ENCODE measurements at places on chromosomes 3 and 15.
A peak's percentile ranks its signal among the peaks of the same experiment; 100 is the strongest.

DNA sequence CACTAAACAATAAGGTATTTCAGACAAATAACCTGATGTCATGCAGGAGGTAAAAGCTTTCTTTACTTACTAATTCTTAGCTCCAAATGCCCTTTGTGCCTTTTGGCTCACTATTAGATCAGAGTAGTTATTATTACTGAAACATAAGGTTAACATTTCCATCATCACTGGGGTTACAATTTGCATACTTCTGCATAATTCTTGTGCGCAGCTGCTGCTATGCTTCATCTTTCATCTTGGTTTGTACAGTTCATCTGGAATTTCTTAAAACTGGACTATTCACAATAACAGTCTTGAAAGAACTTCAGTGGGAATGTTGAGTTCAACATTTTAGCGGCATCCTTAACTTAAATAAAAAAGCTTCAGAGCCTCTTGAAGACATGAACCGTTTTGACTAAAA, 383.2 kb upstream of the ADAMTS9 start:
- no peak for DNase-seq

DNA sequence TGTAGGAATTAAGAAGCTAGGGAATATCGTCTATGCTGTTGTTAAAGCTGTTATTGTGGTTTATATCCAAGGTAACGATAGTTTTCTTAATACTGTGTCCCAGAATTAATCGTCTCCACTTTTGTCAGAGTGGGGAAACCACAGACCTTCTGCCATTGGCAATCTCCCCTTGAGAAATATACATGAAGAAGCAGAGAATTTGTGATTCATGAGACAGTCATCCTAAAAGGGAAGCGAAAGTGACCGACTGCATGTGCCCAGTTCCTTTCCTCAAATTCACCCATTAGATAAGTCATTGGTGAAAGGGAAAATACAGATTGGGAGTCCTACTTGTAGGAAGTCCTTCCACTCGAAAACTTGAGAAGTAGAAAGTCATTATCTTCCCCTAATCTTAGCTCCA, 26.6 kb downstream of the DIPK2A start:
- DNase-seq, result no peak

DNA sequence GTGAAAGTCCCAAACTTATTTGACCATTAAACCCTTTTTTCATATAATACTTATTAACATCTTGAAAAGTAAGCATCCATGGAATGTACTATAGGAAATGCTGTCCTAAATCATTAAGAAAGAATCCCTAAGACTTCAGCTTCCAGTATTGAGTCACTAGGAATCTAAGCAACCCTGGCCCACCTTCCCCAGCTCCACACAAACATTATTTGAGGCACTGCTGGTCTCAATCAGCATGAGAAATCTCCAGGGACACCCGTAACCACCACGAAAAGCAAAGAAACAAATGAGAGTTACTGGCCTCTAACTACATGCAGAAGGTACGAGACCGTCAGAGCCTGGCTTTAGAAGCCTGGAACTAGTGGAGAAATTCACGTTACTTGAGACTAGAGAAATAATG, 68.2 kb downstream of the POLQ start:
- no peak for DNase-seq

GRCh38 chr3:8442993-8443650, 58.5 kb upstream of the LMCD1 start:
- DNase-seq, result no peak

- DNase-seq, result no peak
Measured at GRCh38 chr15:90035840-90036230, 34.7 kb downstream of the ZNF710 start.

- no peak for DNase-seq
Measured at GRCh38 chr3:126672741-126673140, 17.8 kb upstream of the TXNRD3 start.

GRCh38 chr15:92901995-92902394, 1.9 kb downstream of the CHD2 start:
- DNase-seq, result no peak

GRCh38 chr3:17577796-17578520, 164.5 kb downstream of the TBC1D5 start:
- DNase-seq, result no peak

DNA sequence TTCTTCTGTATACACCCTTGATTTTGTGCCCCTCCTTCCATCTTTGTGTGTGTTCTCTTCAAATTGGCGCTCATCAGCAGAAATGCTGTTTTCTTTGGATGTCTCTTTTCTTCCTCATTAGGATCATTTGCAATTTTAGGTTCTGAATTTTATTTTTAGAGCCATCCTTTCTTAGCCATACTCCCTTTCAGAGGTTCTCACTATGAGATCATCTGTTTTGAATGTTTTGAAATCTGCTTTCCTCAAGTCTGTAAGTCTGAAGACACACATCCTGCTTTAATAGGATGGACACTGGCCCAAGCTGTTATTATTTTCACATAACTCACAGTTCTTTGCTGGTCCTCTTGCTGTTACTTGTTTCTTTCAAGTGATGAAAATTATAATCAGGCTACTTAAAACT, 124.8 kb downstream of the BDH1 start:
- no peak for DNase-seq

- DNase-seq, result no peak
Measured at GRCh38 chr3:23404246-23404645, 201.1 kb downstream of the UBE2E2 start.

- DNase-seq, result no peak
Measured at GRCh38 chr3:116563351-116563750, 118.1 kb upstream of the LSAMP start.

GRCh38 chr3:193871220-193871485, 264.8 kb upstream of the HES1 start:
- no peak for DNase-seq

GRCh38 chr15:66252685-66253417, 699 bp downstream of the MEGF11 start:
- DNase-seq, result peak; percentile 12

- DNase-seq, result no peak
Measured at GRCh38 chr3:149280671-149281349, 52.6 kb downstream of the TM4SF18 start.

DNA sequence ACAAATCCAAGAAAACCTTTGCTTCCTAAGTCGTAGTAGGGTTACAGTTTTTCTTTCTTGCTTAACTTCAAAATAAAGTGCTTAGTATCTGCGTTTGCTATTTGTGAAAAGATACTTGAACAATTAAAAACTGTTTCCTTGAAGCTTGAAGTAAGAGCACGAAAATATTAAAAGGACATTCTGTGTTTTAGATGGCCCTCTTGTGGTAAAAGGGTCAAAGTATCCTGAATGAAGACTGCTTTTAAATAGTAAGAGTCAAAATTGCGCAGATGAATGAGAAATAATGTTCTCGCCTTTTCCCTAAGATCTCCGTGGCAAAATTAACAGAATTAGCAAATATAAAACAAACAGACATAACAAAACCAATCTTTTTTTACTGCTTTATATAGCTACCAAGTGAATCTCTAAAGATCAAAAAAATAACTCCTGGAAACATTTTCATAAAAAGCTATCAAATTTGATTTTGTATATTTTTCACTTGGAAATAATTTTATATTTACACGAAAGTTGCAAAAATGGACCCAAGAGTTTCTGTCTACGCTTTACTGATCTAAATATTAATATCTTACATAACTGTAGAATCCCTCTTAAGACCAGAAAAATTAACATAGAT, 175.4 kb downstream of the MBNL1 start:
- DNase-seq, result no peak

GRCh38 chr3:23726811-23727548, 78.8 kb upstream of the UBE2E1 start:
- no peak for DNase-seq

GRCh38 chr3:7682822-7683229, 818.8 kb upstream of the LMCD1 start:
- DNase-seq, result no peak

- no peak for DNase-seq
Measured at GRCh38 chr3:139187648-139188047, 143.0 kb upstream of the PRR23C start.

DNA sequence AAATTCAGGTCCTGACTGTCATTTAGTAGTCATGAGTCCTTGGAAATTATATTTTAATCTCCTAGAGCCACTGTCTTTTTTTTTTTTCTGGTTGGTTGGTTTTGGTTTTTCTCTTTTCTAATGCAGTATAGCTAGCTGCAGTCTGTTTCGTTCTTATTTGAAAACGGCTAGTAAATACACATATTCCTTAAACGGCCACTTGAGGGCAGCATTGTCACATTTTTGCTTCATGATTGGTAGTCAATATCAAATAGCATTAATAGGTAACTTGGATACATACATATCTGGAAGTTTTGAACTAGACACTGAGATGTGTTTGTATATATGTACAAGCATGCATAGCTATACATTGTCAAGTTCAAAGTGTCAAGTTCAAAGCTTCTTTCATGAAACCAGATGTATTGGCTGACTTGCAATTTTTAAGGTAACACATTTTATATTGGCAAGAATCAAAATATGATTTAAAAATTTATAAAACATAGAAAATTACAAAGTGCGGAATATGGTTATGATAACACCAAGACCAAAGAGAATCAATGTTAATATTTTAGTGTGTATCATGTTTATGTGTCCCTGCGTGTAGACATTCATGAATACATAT, 22.5 kb downstream of the GABRA5 start:
- DNase-seq, result peak; percentile 7

DNA sequence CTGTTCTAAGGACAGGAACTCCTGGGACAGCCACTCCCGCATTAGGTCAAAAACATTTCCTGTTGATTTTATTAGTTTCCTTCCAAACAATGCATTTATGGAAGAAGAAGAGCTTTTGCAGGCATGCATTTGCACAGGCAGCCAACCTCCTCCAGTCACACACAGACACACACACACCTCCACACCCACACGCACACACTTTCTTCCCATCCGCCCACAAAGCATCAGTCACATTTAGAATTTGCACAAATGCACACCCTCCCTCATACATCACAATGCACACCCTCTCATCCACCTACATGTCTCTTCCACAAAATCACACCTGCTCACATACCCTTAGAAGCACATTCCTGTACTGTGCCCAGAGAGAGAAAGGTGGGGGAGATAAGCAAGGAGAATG, 4.1 kb upstream of the TYRO3 start:
- no peak for DNase-seq

- no peak for DNase-seq
Measured at GRCh38 chr3:126208182-126208581, 27.8 kb upstream of the ALDH1L1 start.

- DNase-seq, result no peak
Measured at GRCh38 chr3:52119826-52120225, 34.4 kb downstream of the POC1A start.

DNA sequence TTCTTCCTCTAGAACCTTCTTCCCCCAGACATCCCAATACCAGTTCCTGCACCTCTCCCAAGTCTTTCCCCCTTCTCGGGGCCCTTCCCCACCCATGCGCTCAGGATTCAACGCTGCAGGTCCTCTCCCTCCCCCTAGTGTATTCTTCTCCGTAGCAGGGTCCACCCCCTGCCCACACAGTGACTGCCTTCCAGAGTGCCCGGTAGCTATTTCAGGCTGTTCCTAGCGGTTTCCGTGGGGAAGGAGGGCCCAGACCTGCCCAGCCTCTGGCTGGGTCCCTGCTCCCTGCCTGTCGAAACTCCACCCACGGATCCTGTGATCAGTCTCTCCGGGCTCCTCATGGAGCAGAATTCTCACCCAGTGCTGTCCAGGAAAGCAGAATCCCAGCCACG, 45.2 kb upstream of the SEC61A1 start:
- DNase-seq, result no peak

GRCh38 chr3:39154280-39155021, 1.1 kb upstream of the CSRNP1 start:
- DNase-seq, result no peak

- DNase-seq, result no peak
Measured at GRCh38 chr3:37981348-37981664, 9.3 kb upstream of the VILL start.

- DNase-seq, result no peak
Measured at GRCh38 chr3:186779204-186779603, 4.2 kb upstream of the EIF4A2 start.

- DNase-seq, result no peak
Measured at GRCh38 chr3:106745344-106746168, 631.7 kb upstream of the CCDC54 start.

GRCh38 chr15:88624156-88624970, 3.2 kb downstream of the AEN start:
- DNase-seq, result no peak

GRCh38 chr15:41096178-41096577, 19.9 kb downstream of the INO80 start:
- DNase-seq, result no peak

DNA sequence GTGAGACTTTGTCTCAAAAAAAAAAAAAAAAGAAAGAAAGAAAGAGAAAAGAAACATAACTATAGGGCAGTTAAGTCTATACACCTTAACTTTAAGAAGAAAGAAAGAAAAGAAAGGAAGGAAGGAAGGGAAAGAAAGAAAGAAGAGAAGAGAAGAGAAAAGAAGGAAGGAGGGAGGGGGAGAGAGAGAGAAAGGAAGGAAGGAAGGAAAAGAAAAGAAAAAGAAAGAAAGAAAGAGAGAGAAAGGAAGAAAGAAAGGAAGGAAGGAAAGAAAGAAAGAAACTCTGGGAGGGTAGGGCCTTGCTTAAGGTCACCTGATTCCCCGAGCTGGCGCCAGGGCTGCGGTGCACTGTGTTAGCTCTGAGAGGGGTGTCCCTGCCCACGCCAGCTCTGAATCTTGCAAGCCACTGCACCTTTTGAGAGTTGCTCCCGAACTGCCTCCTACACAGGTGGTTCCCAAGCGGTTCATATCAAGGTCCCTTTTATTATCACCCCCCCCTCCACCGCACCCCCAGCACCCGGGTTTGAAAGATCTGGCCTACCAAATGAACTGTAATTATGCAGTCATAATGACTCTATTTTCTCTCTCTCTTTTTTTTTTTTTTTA, 39.2 kb upstream of the VPS8 start:
- no peak for DNase-seq
